Astrocyte (in vitro differentiated cells and primary cell): ENCODE measurements at places on chromosomes 6 and 20. TPM values are rescaled to one million over a fixed set of nuclear protein-coding genes. Genes with fewer than 3 reads are reported as not detected.
A peak's percentile ranks its signal among the peaks of the same experiment; 100 is the strongest.

The TINAG gene
- not detected in 2 replicates for total RNA-seq

The YWHAB gene
- 228 and 236 TPM in 2 replicates for total RNA-seq

The HLA-DRA gene
- not detected in 2 replicates for total RNA-seq

The LRRC73 gene
- 0.30 and 0.31 TPM in 2 replicates for total RNA-seq

- peak; percentile 81 for DNase-seq
These were observed 65.7 kb downstream of the EPM2A start for GRCh38 chr6:145669627-145670034.

DNA sequence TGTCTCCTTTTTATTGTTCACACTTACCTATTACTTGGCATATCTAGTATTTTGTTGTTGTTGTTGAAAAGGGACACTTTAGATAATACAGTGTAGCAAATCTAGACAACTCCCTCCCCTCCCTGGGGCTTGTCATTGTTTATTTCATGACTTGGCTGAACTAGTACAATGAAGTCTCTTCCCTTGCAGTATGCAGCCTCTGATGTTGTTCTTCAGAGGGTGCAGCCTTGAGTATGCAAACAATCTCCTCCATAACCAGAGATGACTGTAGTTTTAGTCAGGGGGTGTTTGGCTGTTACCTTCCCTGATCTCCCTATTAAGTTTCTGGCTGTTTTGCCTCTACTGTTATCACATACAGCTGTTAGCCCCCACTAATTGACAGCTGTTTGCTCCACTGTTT, 315.4 kb upstream of the RUNX2 start:
- DNase-seq: no peak

DNA sequence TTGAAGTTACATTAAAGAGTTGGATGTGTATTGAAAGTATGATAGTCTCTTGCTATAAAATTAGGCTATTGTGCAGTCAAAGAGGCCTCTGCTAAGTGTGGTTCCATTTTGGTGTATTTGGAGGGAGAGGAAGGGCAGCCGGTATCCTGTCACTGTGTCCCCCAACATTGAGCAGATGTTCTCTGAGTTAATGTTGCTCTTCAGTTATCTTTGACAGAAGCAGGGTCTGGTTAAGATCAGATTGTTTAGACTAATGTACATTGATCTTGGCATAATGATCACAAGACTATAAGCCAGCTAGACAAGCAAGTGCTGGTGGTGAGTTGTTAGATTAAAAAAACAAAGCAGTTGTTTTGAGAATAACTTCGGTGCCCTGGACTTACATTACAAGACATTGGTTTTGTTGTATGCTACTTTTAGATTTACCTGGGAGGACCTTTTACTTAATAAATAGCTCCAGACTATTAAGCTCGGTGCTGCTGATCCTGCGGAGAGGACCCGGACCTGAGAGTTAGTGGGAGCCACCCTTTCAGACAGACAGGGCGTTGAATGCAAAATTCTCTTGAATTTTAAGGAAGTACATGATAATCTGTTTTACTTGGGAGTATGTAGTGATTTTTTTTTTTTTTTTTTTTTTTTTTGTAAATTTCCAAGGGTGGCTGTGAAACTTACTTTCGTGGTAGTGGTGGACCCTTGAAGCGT, 97.8 kb downstream of the JARID2 start:
- no peak for DNase-seq

- DNase-seq: peak; percentile 1
These were observed 8.2 kb downstream of the SLC17A2 start for GRCh38 chr6:25922301-25922700.

DNA sequence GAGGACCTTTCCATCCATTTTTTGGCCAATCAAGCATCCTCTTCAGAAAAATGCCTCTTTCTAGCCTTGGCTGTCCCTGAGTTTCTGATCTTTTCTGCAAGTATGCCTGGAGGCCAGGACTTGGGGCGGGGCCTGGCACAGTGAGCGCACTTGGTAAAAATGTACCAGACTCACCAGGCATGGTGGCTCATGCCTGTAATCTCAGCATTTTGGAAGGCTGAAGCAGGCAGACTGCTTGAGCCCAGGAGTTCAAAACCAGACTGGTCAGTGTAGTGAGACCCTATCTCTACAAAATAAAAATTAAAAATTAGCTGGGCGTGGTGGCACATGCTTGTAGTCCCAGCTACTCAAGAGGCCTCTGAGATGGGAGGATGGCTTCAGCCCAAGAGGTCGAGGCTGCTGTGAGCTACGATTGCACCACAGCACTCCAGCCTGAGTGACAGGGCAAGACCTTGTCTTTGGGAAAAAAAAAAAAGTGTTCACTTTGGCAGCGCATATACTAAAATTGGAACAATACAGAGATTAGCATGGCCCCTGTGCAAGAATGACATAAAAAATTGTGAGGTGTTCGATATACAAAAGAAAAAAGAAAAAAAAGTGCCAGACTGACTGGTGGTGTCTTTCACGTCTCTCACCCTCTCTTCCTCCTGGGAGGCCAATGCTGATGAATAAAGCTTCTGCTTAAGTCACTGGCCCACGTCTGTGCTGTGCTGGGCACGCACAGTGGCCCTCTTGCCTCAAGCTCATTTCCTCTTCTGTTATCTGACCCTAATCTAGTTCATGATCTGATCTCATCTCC, 18.1 kb upstream of the SLC9A8 start:
- DNase-seq: no peak

DNA sequence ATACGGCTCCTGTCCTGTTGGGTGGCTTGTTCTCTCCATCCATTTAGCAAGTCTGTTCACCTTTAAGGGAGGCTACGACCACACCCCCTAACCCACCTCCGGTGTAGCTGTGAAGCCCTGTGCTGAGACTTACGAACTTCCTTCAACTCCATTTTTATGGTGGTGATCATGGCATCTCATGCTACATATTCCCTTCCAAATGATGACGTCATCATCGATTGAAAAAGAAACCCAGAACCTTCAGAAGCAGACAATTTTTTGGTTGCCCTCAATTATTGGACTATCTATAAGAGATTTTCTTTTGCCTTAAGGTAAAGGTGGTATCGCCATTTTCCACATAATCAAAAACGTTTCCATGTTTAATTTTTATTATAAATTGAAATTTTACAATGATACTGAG, 389.0 kb downstream of the CBLN4 start:
- no peak for DNase-seq

DNA sequence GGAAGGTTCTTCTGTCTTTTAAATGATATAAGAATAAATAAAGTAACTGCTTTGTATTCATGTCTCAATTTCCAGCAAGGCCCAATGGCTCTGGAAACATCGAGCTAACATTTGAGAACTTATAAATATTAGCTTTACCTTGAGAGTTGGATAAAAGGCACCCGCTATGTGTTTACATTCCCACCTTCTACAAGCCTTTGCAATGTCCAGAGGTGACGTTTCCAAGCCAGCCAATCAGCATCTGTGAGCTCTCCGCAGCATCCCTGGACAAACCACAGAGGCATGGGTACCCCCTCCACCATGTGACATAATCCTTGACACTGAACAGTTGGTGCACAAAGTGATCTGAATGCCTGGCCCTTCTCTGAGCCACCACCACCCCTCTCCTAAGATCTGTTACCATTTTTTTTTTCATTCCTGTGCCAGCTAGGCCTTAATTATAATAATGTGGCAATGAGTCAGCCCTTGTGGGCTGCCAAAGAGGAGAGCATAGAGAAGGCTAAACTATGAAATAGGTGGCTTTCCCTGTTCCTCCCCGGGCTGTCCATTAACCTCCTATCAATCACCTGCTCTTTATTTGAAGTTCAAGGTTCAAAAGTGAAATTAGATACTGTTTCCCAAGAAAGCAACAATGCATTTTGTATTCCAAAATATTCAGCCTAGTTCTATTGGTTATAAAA, 4.1 kb downstream of the CBLN4 start:
- no peak for DNase-seq

GRCh38 chr6:81612136-81612535, 140.3 kb downstream of the TENT5A start:
- no peak for DNase-seq

DNA sequence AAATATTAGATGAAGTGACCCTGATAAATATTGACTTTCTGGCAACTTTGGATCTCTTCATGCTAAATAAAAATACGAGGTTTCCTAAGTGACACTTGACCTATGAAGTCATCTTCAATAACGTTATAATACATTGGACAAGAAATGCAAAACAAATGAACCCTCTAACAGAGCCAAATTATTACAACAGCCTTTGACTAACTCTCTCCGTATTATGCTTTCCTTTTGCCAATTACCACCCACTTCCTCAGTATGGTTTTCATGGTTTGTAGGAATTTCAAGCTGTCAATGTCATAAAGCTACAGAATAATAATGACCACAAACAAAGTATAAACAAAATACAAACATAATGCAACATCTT, 210.5 kb downstream of the MOXD1 start:
- DNase-seq: peak; percentile 85

- no peak for DNase-seq
These were observed 43.0 kb upstream of the SYNCRIP start for GRCh38 chr6:85685713-85686112.

- no peak for DNase-seq
These were observed 3.2 kb upstream of the RFPL4B start for GRCh38 chr6:112343977-112344376.

DNA sequence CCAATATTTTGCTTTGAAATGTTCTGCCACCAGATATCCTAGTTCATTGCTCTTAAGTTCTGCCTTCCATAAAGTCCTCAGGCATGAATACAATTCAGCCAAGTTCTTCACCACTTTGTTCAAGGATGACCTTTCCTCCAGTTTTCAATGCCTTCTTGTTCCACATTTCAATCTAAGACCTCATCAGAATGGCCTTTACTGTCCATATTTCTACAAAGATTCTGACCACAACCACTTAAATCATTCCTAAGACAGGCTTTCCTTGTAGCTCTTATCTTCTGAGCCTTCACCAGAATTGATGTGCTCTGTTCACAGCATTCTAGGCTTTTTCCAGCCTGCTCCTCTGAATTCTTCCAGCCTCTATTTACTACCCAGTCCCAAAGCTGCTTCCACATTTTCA, 319.0 kb downstream of the HACE1 start:
- DNase-seq: peak; percentile 89

GRCh38 chr6:33410711-33411631, at the start of gene PHF1:
TSS of gene PHF1 (plus strand) at chr6:33411014. CDS start at chr6:33412264, 1,250 bp downstream.
- DNase-seq: peak; percentile 73

DNA sequence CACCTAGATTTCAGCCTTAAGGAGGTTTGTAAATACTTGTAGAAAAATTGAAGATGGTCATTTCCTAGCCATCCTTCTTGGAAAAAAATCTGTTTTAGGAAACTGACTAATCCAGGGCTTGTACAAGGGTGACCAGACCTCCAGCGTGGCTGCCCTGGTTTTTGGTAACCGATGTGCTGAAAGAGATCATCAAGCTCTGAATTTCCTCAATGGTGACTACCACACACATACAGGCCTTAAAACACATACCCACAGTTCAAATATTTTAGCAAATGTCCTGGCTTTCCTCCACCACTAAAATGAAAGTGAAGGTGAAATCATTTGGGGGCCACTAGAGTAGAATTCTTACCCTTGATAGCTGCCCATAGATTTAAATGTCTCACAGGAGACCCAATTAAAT, 215.3 kb upstream of the SUPT3H start:
- DNase-seq: peak; percentile 26
